Caco-2 (cell line): ENCODE measurements at places on chromosomes 7 and 10. TPM values are rescaled to one million over a fixed set of nuclear protein-coding genes. Genes with fewer than 3 reads are reported as not detected.

GRCh38 chr10:77628906-77629730, 8.5 kb downstream of the KCNMA1 start:
- no peaks in the 10 kb centered on the region for H3K36me3 ChIP-seq
- H3K27ac ChIP-seq, result no peak overlapping the region
- no peaks in the 10 kb centered on the region for H3K27me3 ChIP-seq
- H3K4me1 ChIP-seq, result no peaks in the 10 kb centered on the region

GRCh38 chr7:20393021-20393610, 62.4 kb downstream of the ITGB8 start:
- H3K4me1 ChIP-seq, result peaks cover 20% of the 10 kb centered on the region
- no peaks in the 10 kb centered on the region for H3K27me3 ChIP-seq
- no peak overlapping the region for H3K27ac ChIP-seq
- H3K36me3 ChIP-seq, result no peaks in the 10 kb centered on the region
- peak; percentile 67 for DNase-seq

- H3K27ac ChIP-seq, result peak overlapping the region; percentile 98
- peaks cover 34% of the 10 kb centered on the region for H3K4me1 ChIP-seq
- H3K4me3 ChIP-seq, result no peak overlapping the region
- H3K36me3 ChIP-seq, result no peaks in the 10 kb centered on the region; the same call in 1 of the 2 replicates
- no peaks in the 10 kb centered on the region for H3K27me3 ChIP-seq
Measured at GRCh38 chr10:110774069-110775019, 97.4 kb upstream of the PDCD4 start.

- no peak for DNase-seq
- H3K27me3 ChIP-seq, result no peaks in the 10 kb centered on the region
- H3K27ac ChIP-seq, result no peak overlapping the region
- H3K4me3 ChIP-seq, result no peak overlapping the region
Measured at GRCh38 chr7:34137176-34137575, 231.8 kb downstream of the BMPER start.

DNA sequence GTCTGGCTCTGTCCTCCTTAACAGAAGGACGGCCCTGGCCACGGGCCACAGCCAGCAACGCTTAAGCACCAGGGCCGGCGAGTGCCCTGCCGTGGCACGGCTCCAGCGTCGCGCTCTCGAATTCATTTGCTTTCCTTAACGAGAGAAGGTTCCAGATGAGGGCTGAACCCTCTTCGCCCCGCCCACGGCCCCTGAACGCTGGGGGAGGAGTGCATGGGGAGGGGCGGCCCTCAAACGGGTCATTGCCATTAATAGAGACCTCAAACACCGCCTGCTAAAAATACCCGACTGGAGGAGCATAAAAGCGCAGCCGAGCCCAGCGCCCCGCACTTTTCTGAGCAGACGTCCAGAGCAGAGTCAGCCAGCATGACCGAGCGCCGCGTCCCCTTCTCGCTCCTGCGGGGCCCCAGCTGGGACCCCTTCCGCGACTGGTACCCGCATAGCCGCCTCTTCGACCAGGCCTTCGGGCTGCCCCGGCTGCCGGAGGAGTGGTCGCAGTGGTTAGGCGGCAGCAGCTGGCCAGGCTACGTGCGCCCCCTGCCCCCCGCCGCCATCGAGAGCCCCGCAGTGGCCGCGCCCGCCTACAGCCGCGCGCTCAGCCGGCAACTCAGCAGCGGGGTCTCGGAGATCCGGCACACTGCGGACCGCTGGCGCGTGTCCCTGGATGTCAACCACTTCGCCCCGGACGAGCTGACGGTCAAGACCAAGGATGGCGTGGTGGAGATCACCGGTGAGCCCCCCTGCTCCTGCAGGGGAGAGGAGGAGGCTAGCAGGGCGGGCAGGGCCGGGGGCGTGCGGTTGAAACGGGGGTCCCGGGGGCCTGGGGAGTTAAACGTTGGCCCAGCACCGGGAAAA, at the start of gene HSPB1:
HSPB1 (plus strand) TSS at position 327 of the 855 bp plus-strand sequence; CDS start at position 367, 40 bp downstream.
- peak within 1 kb of the TSS; percentile 77 for H3K4me3 ChIP-seq
- H3K4me1 ChIP-seq, result peaks cover 18% of the 10 kb centered on the region

DNA sequence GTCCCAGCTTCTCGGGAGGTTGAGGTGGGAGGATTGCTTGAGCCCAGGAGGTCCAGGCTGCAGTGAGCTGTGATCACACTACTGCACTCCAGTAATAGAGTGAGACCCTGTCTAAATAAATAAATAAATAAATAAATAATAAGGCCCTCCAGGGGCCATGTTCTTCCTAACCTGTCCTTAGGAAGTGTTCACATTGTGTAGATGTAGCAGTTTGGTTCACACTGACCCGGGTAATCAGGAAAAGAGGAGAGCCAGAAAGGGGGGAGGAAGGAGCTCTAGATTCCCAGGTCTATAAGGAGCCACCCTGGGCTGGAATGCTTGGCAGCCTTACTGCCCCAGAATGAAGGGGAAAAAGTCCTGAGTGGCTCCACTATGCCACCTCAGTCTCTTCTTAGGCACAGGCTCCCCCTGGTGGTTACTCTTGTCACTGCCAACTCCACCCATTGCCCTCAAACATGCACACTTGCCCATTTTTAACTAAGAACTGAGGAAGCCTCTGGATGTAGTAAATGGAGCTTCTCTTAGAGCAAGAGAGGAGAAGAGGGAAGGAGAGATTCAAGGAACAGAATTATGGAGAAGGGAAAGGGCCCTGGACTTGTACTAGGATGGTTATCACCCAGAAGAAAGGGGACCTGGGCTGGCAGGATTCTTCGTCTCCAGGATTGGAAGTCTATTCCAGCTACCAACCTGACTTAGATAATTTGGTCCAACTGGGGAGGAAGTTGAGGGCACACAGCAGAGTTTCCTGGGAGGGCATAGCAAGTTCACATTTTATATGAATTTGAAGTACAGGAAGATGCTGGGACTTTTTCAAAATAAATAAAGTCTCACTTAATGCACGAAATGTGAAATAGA, 7.8 kb downstream of the HPS6 start:
- peak; percentile 85 for DNase-seq
- no peak overlapping the region for H3K4me3 ChIP-seq
- H3K27ac ChIP-seq, result no peak overlapping the region
- no peaks in the 10 kb centered on the region for H3K27me3 ChIP-seq

DNA sequence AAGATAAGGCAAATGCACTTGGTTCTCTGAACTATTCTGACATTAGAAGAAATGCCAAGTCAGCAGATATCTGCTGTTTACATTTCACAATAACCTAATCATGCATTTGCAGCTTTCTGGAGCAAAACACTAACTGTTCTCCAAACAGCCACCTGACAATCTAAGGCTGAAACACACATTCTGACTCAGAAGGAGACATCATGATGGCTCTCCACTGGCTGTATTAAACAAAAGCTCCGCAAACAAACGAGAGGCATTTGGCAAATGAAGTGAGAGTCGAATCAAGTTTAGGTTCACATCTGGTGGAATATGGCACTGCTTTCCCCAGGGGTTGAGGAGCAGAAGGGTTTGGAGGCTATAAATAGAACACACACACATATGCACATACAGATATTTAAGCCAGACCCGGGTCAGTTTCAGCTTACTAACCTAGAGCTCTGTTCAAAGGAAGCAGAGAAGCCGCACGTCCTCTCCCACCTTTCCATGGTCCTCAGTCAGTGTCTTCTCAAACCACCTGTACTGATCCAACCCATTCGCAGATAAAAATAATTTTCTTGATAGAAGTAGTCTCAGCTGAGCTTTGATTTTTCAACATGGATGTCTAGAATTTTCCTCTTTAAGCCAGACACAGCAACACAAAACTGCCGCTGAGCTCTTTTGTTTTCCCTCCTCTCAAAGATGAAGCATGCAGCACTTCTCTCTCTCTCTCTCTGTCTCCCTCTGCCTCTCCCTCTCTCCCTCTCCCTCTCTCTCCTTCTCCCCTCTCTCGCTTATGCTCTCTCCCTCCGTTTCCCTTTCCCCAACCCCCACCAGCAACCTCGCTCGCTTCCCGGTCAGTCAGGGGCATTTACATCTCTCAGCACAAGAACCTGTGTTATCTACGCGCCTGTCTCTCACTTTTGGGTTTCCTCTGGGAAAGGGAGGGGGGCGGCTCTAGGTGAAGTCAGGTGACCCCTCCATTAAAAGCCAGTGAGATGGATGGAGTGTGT, 682.8 kb downstream of the MAGI2 start:
- no peak overlapping the region for H3K27ac ChIP-seq
- no peaks in the 10 kb centered on the region for H3K4me1 ChIP-seq
- no peaks in the 10 kb centered on the region for H3K36me3 ChIP-seq
- H3K27me3 ChIP-seq, result peaks cover 2% of the 10 kb centered on the region; the same call in 1 of the 2 replicates

DNA sequence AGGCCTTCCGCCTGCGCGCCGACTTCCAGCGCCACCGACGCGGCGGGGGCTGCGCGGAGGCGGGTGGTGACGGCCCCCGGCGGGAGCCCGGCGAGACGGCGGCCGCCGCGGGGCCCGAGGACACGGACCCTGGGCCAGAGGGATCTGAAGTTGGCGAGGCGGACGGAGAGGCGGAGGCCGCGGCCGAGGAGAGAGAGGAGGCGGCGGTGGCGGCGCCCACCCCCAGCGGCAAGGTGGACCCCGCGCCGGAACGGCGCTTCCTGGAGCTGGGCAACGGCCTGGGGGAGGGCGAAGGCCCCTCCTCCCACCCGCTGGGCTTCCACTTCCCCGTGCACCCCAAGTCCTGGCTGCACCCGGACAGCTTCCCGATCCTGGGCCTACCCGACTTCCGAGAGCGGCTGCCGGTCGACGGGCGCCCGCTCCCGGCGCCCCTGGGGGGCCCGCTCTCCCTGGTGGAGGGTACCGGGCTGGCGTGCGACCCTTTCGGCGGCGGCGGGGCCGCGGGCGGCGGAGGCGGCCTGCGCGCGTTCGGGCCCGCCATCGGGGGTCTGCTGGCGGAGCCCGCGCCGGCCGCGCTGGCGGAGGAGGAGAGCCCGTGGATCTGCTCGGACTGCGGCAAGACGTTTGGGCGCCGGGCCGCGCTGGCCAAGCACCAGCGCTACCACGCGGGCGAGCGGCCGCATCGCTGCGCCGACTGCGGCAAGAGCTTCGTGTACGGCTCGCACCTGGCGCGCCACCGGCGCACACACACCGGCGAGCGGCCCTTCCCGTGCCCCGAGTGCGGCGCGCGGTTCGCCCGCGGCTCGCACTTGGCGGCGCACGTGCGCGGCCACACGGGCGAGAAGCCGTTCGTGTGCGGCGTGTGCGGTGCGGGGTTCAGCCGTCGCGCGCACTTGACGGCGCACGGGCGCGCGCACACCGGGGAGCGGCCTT, 16.2 kb downstream of the ZNF316 start:
- H3K36me3 ChIP-seq, result peaks cover 10% of the 10 kb centered on the region
- no peaks in the 10 kb centered on the region for H3K4me1 ChIP-seq
- H3K4me3 ChIP-seq, result no peak overlapping the region
- no peak for DNase-seq
- H3K27ac ChIP-seq, result no peak overlapping the region

LIPK gene
- not detected in 2 replicates for total RNA-seq

- H3K4me1 ChIP-seq, result no peaks in the 10 kb centered on the region
- H3K27me3 ChIP-seq, result no peaks in the 10 kb centered on the region
- no peak overlapping the region for H3K27ac ChIP-seq
- no peak for DNase-seq
Measured at GRCh38 chr10:60914690-60915141, 29.3 kb downstream of the RHOBTB1 start.

GRCh38 chr7:72413290-72413689, 1.2 kb upstream of the CALN1 start:
- H3K27me3 ChIP-seq, result no peaks in the 10 kb centered on the region
- no peaks in the 10 kb centered on the region for H3K36me3 ChIP-seq
- no peak for DNase-seq
- no peaks in the 10 kb centered on the region for H3K4me1 ChIP-seq
- H3K4me3 ChIP-seq, result no peak overlapping the region

OR2A12 gene
- total RNA-seq, result not detected in 2 replicates

CAV1 gene
- 4.9 and 6.0 TPM in 2 replicates for total RNA-seq

DNA sequence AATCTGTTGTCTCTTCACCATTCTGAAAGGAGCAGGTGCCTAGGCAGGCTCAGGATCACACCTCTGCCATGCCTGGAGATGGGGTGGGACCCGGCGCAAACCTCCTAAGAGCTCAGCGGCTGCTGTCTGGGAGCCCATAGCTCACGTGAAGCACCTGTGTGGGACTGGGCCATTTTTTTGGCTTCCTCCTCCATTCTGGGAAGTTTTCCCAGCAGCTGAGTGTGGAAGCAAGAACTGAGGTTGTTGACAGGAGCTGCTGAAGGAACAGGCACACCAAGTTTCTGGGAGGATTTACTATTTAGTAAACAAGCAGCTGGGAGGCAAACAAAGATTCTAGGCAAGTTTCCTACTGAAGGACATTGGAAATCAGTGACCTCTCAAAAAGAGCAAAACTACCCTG, 77.3 kb downstream of the FAM13C start:
- peaks cover 1% of the 10 kb centered on the region for H3K27me3 ChIP-seq
- no peak overlapping the region for H3K27ac ChIP-seq
- no peak overlapping the region for H3K4me3 ChIP-seq
- H3K36me3 ChIP-seq, result no peaks in the 10 kb centered on the region
- DNase-seq, result no peak

DNA sequence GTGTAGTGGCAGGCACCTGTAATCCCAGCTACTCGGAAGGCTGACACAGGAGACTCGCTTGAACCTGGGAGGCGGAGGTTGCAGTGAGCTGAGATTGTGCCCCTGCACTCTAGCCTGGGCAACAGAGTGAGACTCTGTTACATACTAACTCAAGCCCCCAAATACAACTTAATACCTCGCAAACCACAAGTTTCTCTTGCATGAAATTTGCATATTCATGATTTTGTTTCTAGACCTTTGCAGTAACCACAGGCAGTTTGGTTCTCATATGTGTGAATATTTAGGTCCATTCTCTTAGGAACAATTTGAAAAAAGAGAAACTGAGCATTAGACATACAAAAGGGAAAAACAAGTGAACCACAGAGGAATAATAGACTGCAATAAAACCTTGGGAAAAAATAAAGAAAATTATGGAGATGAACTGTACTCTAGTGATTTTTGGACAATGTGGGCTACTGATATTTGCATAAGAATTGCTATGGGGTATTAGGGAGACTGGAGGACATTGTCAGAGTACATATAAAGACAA, 77.0 kb downstream of the ZNF277 start:
- DNase-seq, result no peak
- H3K4me3 ChIP-seq, result no peak overlapping the region
- no peaks in the 10 kb centered on the region for H3K4me1 ChIP-seq
- H3K36me3 ChIP-seq, result no peaks in the 10 kb centered on the region
- no peaks in the 10 kb centered on the region for H3K27me3 ChIP-seq

DNA sequence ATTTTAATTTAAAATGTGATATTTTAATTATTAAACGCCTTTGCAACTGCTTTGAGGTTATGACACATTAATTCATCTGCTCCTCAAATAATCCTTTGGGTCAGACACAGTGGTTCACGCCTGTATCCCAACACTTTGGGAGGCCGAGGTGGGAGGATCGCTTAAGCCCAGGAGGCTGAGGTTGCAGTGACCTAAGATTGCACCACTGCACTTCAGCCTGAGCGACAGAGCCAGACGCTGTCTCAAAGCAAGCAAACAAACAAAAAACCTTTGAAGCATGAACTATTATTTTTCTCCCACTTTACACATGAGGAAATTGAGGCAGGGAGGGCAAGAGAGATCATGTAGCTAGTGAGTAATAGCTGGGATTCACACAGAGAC, 1.5 kb upstream of the POLD2 start:
- H3K4me3 ChIP-seq, result no peak overlapping the region
- H3K4me1 ChIP-seq, result no peaks in the 10 kb centered on the region
- no peaks in the 10 kb centered on the region for H3K27me3 ChIP-seq
- no peak overlapping the region for H3K27ac ChIP-seq

- no peak for DNase-seq
- no peak overlapping the region for H3K4me3 ChIP-seq
- H3K27me3 ChIP-seq, result no peaks in the 10 kb centered on the region
- H3K4me1 ChIP-seq, result no peaks in the 10 kb centered on the region
Measured at GRCh38 chr7:124777268-124777667, 11.7 kb upstream of the GPR37 start.

CALCR gene
- 0.30 TPM in 1 of 2 replicates, not detected in the other for total RNA-seq
